ENCODE measurements at places on chromosomes 6 and 20.

DNA sequence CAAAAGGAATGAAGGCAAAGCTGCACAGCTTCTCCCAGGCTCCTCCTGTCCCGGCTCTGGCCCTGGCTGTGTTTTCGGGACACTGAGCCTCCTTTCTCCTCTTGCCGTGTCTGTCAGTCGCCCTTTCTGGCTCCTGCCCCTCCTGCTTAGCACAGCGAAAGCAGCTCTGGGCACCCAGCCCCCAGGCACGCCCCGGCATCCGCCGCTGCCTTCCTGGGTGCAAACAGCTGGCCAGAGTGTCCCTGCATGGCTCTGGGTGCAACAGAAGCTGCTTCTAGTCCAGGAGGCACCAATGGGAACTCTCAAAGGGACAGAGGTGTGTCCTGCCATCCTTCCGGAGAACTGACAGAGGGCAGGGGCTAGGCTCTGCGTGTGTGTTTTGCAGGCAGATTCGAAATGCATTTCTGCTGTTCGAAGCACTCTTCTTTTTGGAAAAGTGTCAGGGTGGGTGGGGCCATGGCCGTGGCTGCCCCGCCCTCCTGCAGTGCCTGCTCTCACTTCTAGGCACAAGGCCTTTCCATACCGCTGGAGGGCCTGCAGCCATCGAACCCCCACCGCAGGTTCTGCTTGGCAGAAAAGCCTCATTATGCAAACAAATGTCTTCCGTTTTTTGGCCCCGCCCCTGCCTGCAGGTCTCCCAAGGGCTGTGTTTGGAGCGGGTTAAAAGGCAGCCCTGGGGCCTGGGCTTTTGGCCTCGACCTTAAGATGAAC, 15.5 kb downstream of the COL9A3 start:
- no peak for DNase-seq

- no peak for DNase-seq
Observed at GRCh38 chr6:119259027-119259426, 90.5 kb downstream of the MAN1A1 start.

DNA sequence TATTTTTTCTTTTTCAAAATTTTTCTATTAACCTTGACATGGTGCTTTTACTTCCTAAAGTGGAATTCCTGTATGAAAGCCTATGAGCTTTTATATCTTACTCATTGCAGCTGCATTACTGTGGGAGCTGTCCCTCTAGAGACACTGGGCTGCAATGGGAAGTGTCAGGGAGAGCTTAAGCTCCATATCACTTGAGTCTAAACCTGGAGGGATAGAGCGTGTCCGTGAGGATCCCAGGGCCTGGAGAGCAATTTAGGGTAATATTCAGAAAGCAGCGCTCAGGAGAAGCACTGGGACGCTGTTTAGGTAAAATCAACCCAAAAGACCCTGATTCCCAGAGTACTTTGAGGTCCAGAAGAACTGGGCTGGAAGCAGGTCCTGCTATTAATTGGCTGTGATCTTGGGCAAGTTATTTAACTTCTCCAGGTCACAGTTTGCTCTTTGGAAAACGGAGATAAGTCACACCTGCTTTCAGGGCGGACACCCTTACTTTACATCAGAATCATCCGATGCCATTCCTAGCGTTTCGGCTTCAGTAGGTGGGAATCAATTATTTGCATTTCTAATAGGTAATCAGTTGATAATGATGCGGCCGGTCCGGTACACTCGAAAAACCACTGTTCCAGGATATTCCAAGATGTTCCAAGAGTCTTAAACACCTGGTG, 628 bp upstream of the ERGIC3 start:
- DNase-seq: no peak

GRCh38 chr6:136720045-136720770, 72.1 kb downstream of the MAP3K5 start:
- no peak for DNase-seq

DNA sequence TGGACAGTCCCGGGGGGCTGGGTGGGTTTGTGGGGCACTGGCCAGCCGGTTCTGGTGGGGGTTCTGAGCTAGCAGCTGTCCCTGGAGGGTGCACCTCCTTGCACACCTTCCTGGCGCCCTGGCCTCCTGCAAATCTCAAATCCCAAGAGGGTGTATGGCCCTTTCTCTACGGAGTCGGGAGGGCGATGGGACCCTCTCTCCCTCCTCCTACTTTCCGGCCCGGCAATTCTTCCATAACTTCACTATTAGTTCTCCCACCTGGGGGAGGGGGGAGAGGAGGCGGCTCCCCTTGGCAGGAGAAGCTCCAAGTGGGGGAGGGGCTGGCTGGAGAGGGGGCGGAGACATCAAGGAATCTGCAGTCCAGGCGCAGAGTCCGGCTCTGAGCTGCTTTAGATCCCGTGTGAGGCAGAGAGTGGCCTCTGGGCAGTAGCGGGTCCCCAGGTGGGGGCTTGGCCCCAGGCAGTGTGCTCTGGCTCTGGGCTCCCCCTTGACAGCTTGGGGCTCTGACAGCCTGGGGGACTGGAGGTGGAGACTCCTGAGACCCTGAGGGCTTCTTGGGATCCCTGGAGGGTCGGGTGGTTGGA, 1.4 kb upstream of the LAMA5 start:
- no peak for DNase-seq

DNA sequence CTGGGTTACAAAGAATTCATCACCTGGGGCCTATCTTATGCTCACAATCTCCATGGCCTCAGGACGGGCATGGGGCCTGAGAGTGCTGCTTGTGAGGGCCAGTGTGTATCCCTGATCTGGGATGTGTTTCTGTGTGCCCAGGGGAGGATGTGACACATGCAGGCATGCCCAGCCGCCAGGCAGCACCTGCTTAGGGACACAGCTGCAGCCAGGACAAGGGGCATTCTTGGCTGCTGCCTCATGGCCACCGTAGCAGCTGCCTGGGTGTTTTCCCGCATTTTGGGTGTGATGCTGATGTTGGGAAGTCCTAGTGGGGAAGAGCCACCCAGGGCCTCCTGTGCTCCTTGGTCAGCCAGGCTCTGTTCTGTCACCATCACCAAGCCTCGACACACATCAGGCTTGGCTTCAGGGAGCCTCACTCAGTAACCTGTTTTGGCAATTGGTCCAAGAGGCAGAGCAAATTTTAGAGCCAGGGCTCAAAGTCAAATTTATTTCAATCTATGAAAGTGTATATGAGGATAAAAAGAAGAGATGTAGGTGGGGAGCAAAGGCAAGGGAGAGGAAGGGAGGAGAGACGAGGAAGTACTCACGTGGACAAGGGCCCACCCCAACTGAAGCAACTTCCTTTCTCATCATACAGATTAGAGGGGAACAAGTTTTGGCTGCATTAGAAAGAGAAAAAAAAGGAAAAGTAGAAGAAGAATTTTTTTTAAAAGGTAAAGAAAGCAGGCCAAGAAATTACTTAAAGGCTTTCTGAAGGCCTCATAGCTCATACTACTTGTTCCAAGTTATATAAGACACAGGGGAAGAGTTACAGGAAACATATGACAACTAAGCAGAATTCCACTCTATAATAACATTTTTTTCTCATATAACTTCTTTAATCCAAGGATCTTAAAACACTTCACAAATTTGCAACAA, 269.9 kb upstream of the SUPT3H start:
- no peak for DNase-seq

GRCh38 chr6:80921861-80922460, 815.5 kb downstream of the BCKDHB start:
- no peak for DNase-seq

DNA sequence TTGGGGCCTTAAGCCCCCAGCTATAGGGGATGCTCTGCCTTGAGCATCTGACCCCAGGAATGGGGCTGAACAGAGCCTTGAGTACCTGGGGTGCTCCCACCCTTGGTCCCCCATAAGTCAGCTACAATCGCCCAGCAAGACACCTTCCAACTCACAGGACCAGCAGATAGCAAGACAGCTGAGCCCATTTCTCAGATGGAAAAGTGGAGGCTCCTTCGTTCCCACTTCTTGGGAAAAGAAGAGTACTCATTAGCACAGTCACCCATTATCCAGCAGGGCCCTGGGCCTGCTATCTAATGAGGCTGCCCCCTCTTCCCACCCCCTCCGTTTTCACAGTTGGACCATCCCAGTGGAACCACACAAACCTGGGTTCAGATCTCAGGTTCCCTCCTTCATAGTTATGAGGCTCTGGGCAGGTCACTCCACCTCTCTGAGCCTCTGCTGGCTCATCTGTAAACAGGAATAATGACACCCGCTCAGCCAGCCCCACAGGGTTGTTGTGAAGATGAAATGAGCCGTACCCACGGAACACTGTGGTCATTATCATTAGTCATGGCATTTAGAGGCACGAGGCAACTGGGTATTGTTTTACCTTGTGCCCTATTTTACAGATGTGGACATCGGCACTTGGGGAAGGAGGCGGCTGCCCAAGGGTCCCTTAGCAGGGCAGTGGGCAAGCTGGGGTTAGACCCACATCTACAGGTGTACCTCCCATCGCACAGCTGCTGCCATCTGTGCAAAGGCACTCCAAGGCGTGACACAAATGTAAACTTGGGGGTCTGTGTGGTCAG, 4.5 kb downstream of the LPIN3 start:
- DNase-seq: no peak

Measured in stimulated activated CD4-positive, alpha-beta T cell treated with anti-CD3 and anti-CD28 coated beads, Interleukin-12 subunit alpha, Interleukin-12 subunit beta, amount 100 ng/mL, for 48 hours (primary cell).